Activated CD4-positive, alpha-beta T cell treated with anti-CD3 and anti-CD28 coated beads, Interleukin-2, Interleukin-6, amounts not matched to agents 100 ng/mL and 50 ng/mL, durations not matched to agents 16 hours and 8 hours (primary cell): ENCODE measurements at places on chromosomes 1 and 21.

DNA sequence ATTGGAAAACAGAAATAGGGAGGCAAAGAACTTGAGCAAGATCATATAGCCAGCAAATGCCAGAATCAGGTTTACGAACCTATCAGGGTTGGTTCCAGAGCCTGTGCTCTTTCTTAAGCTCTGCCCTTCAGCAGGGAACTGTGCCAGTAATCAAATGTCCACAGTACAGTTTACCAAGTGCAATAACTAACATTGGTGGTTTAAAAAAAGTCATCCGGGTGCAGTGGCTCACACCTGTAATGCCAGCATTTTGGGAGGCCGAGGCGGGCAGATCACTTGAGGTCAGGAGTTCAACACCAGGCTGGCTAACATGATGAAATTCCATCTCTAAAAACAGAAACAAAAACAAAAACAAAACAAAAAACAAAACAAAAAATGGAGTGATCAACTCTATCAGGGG lies 182.7 kb downstream of the LMX1A start:
- DNase-seq, result no peak

- no peak for DNase-seq
Measured at GRCh38 chr1:9061252-9061960, 8.0 kb downstream of the SLC2A5 start.

GRCh38 chr1:66182551-66183178 lies 351.3 kb upstream of the SGIP1 start:
- DNase-seq, result peak; percentile 58

GRCh38 chr1:243363832-243364231 lies 108.0 kb downstream of the SDCCAG8 start:
- DNase-seq, result no peak

- no peak for DNase-seq
Measured at GRCh38 chr1:202291961-202292712, 49.6 kb downstream of the UBE2T start.

GRCh38 chr21:30382201-30382600 lies 10.1 kb upstream of the KRTAP13-2 start:
- no peak for DNase-seq

DNA sequence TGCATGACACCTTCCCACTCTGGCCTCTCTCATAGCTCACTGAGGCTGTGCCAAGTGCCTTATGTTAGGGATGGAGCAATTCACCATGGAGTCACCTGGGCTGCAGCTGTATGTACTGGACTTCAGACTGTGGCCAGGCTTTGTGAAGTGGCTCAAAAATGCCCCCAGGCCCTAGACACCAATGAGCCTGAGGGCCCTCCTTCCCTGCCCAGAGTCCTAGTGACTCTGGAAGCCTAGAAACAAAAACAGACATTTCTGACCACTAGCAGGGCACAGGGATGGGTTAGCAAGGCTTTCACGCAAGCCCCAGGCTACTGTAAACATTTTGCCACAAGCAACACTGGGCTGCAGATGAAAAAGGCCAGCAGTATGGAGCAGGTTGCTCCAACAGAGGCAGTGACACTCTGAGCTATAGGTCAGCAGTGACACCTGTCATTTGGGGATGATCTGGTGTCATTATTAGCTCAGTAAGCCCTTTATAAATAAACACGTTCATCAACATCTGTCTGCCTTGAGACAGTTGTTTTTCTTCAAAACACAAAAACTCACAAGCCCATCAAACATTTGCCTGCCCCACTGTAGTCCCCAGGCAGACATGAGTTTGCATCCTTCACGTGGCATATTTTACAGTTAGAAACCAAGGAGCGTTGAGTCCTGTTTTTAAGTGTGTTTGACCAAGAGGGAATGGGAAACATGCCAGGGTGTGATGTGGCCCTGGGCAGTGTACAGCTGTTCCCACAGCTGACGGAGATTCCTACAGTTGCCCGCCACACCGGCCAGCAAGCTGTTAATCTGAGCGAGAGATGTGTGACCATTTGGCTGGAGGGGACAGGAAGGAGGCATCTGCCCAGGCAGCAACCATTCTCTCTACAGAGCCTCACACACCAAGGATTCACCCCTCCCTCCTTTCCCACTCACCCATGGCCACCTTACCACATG lies 66.8 kb downstream of the KCNN3 start:
- DNase-seq, result no peak

GRCh38 chr1:158732524-158732923 lies 12.0 kb upstream of the OR6K3 start:
- no peak for DNase-seq

GRCh38 chr1:158901623-158902022 lies 29.7 kb upstream of the PYHIN1 start:
- peak; percentile 30 for DNase-seq

DNA sequence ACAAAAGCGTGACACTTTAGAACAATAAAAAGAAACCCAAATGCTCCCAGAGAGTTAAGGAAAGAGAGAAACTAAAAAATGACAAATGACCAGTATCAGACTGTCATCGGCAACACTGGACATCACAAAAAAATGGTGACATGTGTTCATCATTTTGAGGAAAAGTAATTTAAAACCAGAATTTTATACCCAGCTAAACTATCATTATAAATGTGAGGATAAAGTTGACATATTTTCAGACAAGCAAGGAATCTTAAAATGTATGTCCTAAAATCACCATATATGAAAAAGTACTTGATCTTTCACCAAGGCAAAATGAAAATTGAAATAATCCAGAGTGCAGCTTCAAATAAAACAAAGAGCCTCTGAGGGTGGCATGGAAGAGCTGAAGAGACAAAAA lies 1.3 kb upstream of the KRTAP10-11 start:
- DNase-seq, result no peak

DNA sequence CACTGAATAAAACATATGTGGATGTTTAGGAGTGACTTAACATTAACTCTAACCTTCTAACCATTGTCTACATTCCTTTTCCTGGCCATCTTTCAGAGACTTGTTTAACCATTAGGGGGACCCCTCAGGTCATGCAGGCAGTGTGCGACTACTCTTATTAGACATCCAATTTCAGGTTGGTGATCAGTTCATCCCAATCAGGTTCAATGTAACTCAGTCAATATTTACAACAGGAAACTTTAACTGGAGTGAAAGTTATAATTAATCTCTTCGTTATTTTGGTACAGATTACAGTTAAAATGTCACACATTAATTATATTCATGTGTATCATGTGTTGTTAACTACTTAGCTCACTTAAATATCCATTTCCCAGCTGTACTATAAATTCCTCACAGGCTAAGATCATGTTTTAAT lies 68.8 kb upstream of the RGS1 start:
- peak; percentile 68 for DNase-seq

DNA sequence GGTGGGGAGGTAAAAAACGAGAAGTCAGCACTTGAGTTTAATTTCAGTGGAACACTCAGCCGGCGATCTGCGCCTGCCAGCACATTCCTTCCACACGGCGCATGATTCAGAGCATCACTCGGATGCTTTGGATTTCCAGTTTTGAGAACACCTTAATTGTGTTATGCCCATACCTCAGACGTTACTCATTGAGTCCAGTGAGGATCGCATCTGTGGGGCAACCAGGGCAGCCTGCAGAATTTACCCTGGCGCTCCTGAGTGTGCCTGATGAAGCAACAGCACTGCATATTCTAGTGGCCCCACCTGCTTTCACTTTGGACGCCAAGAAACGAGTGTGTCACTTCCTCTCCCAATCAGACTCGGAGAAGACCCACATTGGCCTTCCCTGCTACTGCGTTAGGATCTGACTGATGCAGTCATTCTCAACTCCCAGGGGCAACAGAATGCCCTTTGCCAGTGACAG lies 19.9 kb downstream of the FAM89A start:
- peak; percentile 24 for DNase-seq

DNA sequence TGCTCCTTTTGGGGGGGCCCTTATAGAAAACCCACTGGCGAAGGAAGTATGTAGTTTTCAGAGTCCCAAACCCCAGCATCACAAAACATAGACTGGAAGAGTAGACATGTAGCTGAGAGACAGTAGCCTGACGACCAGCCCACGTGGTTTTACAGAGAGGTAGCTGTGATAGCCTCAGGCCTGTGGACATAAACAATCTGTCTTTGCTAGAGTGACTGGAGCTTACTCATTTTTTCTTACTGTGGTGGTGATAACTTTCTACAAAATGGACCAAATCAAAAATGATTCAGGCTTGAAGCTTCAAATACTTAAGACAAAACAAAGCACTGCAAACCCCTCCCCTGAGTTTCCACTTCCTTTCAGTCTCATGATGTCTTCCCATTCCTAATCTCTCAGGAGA lies 497.0 kb downstream of the RWDD3 start:
- DNase-seq, result no peak

- peak; percentile 34 for DNase-seq
Measured at GRCh38 chr1:27634177-27634984, 604 bp downstream of the FGR start.

DNA sequence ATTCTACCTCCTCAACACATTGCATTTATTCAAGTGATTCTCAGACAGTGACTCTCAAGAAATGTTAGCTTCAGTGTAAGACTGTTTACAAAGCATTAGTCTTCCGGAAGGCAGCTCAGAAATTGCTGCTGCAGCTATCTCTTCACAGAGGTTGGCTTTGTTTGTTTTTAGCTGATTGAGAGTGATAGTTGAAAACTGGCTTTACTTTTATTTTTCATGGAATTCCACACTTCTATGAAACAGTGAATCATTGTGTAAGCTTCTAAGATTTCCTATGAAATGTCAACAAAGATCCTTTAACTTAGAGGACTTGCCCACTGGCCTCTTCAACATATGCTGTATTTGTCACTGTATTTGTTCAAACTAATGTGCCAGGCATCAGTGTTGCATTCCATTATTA lies 121.3 kb downstream of the TNNI3K start:
- no peak for DNase-seq
